ENCODE measurements at places on chromosomes 3 and 15.
A peak's percentile ranks its signal among the peaks of the same experiment; 100 is the strongest.

DNA sequence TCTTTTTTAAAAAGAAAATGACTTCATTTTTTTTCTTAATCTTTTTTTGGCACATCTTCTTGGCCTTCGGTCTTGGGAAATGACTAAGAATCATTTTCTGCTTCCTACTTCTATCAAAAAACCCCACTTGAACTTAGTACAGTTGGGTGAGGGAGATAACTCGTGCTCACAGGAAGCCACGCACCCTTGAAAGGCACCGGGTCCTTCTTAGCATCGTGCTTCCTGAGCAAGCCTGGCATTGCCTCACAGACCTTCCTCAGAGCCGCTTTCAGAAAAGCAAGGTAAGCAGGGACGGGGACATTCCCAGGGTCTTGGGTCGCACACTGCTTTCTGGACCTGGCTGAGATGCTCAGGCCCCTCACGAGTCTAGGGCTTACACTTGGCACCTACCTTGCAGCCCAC lies at the start of gene CCR4:
CCR4 (plus strand) TSS at position 235 of the 402 bp plus-strand sequence. CDS start 1,779 bp downstream, outside the sequence.
- no peak for DNase-seq

- peak; percentile 24 for DNase-seq
Observed at GRCh38 chr15:69457304-69458280, 5.0 kb downstream of the RPLP1 start.

GRCh38 chr3:77513542-77513941 lies 473.6 kb downstream of the ROBO2 start:
- DNase-seq, result peak; percentile 84

DNA sequence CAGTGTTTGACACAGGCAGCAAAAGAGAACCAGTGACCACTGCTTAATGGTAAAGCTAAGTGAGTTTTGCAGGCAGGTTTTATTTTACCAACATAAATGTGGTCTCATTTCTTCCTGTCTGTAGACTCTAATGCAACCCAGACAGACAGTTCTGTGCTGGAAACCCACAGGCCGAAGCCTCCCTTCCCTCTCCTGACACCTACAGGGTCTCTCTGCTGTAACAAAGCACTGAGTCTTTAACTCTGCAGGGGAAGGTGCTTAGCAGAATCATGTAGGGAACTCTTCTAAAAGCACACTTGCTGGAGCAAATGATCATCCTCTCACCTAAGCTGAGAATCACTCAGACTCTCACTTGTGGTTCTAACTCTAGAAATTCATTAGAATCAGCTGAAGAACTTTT lies 200.3 kb downstream of the KBTBD8 start:
- DNase-seq, result no peak

DNA sequence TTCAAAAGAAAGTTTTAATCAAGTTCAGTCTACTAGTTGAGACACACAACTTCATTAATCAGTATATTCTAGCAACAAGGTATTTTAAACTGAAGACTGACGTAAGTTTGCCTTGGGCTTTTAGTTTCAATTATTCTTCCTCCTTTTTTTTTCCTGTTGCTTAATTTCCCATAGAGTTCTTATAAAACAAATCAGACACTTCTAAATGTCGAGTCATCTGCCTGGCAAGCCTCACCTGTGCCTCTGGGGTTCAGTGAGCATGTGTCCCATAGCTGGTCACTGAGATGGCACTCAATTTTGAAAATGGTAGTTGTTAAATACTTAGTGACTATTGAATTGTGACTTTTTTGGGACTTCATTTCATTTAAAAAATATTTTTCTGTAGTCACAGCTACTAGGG lies 27.4 kb downstream of the NKIRAS1 start:
- no peak for DNase-seq

DNA sequence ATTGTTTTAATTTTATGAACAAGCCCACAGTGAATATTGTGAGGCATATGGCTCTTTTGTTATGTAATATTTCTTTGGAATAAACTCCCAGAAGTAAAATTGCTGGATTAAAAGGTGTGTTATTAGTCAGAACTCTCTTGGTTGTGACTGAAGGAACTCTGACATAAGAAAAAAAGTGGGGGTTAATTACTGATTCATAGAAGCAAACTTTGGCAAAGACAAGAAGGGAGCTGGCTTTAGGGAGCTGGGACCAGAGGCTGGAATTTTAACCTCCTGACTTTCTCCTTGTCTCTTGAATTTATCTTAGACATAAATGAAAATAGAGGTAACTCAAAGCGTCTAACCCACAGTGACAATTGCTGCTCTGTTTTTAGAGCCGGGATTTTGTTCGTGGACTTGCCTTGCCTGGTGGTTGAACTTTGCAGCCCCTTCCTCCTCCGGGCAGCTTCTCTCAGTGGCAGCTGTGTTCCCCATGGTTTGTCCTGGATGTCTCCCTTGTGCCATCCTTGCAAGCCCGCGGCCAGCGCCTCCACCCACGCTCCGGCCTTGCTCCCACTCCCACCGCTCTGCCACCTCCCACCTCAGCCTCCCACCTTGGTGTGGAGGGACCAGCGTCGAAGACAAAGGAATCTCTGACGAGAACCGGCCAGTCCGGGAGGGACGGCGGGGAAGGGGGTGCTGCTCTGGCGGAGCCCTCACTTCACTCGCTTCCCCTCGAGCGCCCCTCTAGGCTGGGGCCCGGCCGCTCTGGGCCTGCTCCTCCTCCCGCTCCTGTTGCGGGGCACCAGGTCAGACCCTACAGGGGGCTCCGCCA lies 28.0 kb downstream of the ARHGAP31 start:
- no peak for DNase-seq

DNA sequence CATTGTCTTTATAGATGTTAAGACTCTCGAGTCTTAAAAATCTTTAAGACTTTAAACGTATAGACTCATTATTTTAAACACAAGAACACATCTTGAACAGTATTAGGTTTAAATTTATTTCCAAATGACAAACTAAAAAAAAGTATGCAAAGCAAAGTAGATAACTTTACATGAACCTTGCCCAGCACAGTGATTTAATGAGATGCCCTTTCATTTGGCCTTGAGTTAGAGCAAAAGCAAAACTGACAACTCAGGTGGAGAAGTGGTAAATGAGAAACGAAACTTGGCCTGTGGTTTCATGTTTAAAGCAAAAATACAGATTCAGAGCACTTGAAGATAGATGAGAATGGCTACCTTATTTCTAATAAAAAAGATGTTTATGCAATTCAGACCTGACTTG lies 8.6 kb downstream of the GPR15 start:
- DNase-seq, result no peak

GRCh38 chr3:71857956-71858355 lies 73.0 kb upstream of the PROK2 start:
- DNase-seq, result peak; percentile 56

DNA sequence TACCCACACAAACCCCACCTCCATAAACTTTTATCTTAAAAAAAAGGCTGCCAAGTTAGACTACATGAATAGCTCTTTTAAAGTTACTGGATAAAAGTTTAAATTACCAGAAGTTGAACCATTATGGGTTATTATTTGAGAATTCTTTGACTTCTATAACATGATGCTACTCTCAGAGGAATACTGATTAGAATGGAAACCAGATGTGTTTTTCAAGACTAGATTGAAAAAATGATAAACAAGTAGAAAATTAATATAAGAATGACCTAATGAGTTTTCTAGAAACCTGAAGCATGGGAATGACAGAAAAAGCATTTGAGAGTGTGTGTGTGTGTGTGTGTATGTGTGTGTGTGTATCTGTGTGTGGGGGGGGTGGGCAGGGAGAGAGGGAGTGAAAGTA lies 12.4 kb upstream of the FGF7 start:
- DNase-seq, result no peak

GRCh38 chr3:194134757-194135515 lies 1.0 kb upstream of the HES1 start:
- peak; percentile 99 for DNase-seq

GRCh38 chr3:184259396-184259877 lies 1.9 kb downstream of the CAMK2N2 start:
- DNase-seq, result no peak

GRCh38 chr3:70982700-70983140 lies 600.8 kb downstream of the FOXP1 start:
- DNase-seq, result peak; percentile 80

- DNase-seq, result no peak
Observed at GRCh38 chr3:106619-107018, 89.9 kb upstream of the CHL1 start.

- no peak for DNase-seq
Observed at GRCh38 chr3:46375218-46375617, 4.5 kb downstream of the CCR5 start.

- DNase-seq, result no peak
Observed at GRCh38 chr3:161014843-161015749, 90.1 kb downstream of the B3GALNT1 start.

- DNase-seq, result no peak
Observed at GRCh38 chr15:91316126-91316525, 216.1 kb downstream of the SV2B start.

DNA sequence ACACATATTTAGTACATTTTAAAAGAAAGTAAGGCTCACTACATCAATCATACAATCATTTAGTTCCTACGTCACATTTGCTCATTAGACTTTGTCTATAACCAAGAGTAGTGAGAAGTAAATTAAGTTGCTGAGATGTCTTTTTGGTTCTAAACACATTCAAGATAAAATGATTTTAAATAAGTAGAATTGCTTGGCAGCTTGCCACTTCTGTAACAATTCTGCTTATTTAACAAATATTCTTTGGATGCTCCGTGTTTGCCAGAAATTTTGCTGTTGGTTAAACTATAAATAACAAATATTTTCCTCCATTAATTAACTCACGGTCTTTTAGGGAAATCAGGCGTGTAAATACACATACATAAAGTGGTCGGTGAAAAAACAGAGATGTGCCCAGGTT lies 18.3 kb downstream of the SUCNR1 start:
- DNase-seq, result no peak

DNA sequence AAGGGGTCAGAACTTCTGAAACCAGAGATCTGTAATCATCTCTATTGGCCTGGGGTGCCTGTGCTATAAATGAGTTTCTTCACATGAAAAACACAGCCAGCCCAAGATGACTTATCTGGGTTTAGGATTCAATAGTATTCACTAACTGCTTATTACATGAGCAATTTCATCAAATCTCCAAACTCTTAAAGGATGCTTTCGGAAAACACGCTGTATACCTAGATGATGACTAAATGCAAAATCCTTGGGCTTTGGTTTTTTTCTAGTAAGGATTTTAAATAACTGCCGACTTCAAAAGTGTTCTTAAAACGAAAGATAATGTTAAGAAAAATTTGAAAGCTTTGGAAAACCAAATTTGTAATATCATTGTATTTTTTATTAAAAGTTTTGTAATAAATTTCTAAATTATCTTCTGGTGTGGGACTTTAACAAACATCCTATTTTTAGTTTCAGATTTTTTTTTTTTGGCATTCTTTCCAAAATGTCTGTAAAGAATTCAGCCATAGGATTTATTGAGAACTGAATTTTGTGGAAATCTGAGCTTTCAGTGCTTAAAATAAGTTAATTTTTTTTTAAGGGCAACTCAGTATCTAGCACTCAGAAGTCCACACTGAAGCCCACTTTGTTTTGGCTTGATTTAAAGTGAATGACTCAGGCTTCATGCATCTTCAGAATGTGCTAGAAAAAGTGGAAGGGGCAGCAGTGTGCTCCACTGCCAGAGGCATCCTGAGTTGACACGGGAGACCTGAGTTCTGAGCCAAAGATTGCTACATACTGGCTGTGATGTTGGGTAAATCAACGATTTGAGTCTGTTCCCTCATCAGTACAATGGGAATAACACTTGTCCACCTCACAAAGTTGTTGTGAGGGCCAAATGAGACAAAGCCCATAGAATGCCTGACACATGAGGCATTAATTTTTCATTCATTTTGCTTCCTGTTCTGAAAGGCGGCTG lies 18.7 kb downstream of the TMEM43 start:
- DNase-seq, result peak; percentile 94

DNA sequence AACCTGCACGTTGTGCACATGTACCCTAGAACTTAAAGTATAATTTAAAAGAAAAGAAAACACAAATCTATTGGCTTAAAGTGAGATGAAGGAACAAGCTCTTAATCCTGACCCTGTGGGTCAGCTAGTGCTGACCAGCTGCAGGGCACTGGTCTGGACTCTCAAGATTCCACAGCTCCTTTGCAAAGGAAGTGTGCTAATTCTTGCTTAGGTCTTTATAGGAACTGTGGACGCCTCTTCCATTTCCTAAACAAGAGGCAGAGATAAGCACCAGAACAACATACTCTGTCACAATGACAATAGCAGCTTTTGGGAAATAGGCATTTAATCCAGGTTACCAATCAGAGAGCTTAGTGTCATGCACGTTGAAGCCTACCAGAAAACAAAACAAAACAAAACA lies 166.1 kb downstream of the ISL2 start:
- DNase-seq, result no peak

DNA sequence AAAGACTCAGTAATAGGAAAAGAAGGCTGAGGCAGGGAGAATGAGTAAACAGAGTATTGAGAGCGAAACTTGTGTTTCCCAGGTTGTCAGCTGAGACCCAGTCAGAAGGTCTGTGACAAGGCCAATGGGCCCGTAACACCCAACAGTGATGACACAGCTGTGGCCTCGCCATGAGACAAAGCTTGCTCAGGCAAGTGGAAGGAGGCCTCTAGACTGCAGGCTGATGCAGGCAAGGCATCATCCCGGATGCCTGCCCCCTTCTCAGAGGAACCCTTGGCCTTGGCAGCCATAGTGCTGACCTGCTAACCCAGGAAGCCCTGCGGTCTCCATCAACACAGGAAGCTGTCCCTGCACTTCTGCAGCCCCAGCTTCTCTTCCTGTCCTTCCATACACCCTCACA lies 15.4 kb downstream of the RAB6B start:
- DNase-seq, result no peak

DNA sequence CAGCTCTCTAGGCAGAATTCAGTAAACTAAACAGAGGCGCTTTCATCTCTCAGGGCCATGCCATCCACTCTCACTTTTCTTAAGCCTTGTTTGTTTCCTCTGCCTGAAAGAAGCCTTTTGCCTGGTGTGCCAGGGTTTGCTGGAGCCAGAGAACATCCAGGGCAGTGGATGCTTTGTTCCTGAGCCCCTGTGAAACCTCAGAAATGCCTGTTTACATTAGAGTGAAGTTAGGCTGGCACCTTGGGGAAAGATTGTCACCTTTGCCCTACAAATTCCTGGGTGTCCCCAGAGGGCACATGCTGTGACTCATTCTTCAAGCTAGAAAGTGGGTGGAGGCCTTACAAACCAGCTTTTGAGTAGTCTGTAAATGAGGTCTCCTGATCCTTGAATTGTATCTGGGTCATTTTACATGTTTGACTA lies 10.7 kb upstream of the TRAK1 start:
- DNase-seq, result peak; percentile 81

GRCh38 chr3:59809710-59810444 lies 760.1 kb upstream of the CFAP20DC start:
- DNase-seq, result peak; percentile 74

GRCh38 chr15:57507111-57507510 lies 84.6 kb upstream of the MYZAP start:
- DNase-seq, result no peak

- peak; percentile 52 for DNase-seq
Observed at GRCh38 chr15:67148196-67148701, 82.8 kb downstream of the SMAD3 start.

DNA sequence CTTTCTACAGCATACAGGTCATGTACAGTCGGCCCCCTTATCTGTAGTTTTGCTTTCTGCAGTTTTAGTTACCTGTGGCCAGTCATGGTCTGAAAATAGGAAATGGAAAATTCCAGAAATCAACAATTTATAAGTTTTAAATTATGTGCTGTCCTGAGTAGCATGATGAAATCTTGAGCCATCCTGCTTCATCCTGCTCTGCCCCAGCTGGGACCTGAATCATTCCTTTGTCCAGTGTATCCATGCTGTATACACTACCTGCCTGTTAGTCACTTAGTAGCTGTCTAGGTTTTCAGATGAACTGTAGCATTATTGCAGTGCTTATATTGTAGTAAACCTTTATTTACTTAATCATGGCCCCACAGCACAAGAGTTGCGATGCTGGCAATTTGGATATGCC lies 44.8 kb downstream of the AP4E1 start:
- DNase-seq, result peak; percentile 44

Measured in fibroblast of skin of scalp (primary cell).